ENCODE measurements at places on chromosomes 1 and 21. TPM values are rescaled to one million over a fixed set of nuclear protein-coding genes. Genes with fewer than 3 reads are reported as not detected.

- peak; percentile 81 for DNase-seq
- H3K4me1 ChIP-seq, result no peaks in the 10 kb centered on the region
- no peak overlapping the region for H3K27ac ChIP-seq
These were observed 617.3 kb downstream of the MATN1 start for GRCh38 chr1:30106125-30106524.

Gene PLA2G2F
- 0.13 TPM for polyA plus RNA-seq

Gene S100A2
- 2.1 TPM for polyA plus RNA-seq

DNA sequence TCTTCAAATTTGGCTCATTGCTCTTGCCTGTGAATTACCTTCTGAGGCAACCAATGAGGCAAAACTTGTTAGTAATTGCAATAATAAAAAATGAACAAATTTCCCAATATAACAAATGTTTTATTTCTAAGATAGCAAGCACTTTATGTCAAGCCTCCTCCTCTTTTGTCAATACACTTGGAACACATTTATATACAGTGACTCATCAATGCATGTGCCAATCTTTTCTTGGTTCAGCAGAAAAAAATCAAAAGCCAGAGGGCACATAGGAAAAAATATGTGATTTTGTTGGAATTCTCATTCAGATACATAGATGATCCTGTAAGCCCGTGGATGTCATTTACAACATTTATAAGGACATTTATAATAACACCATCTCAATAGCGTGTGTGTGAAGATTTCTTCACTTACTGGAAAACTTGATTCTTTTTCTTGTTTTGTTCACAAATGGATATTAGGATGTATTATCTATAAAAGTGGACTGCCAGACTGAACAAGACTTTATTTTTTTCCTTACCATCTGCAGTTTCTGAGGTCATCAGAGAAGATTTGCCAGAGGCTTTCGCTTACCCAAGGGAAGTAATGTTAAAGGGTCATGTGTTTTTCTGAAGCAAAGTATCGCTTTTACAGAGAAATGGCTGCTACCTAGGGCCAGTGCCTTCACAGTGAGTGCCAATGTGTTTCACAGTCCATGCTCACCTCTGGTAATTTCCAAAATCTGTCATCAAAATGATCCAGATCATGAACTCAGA is 645.7 kb upstream of the PTBP2 start:
- H3K4me1 ChIP-seq, result no peaks in the 10 kb centered on the region
- H3K27me3 ChIP-seq, result no peaks in the 10 kb centered on the region
- H3K4me3 ChIP-seq, result no peak overlapping the region
- no peak overlapping the region for H3K27ac ChIP-seq
- no peaks in the 10 kb centered on the region for H3K36me3 ChIP-seq

GRCh38 chr1:70355920-70356319 is 1.4 kb upstream of the ANKRD13C start:
- no peaks in the 10 kb centered on the region for H3K36me3 ChIP-seq
- no peak overlapping the region for H3K27ac ChIP-seq
- no peaks in the 10 kb centered on the region for H3K4me1 ChIP-seq
- H3K27me3 ChIP-seq, result no peaks in the 10 kb centered on the region
- H3K4me3 ChIP-seq, result no peak overlapping the region

- H3K36me3 ChIP-seq, result no peaks in the 10 kb centered on the region
- DNase-seq, result no peak
- no peaks in the 10 kb centered on the region for H3K27me3 ChIP-seq
These were observed 81.5 kb upstream of the LRIF1 start for GRCh38 chr1:111045033-111045722.

GRCh38 chr1:67191668-67192520 is 25.6 kb downstream of the IL23R start:
- DNase-seq, result no peak
- no peaks in the 10 kb centered on the region for H3K4me1 ChIP-seq
- H3K27ac ChIP-seq, result no peak overlapping the region
- H3K27me3 ChIP-seq, result no peaks in the 10 kb centered on the region

DNA sequence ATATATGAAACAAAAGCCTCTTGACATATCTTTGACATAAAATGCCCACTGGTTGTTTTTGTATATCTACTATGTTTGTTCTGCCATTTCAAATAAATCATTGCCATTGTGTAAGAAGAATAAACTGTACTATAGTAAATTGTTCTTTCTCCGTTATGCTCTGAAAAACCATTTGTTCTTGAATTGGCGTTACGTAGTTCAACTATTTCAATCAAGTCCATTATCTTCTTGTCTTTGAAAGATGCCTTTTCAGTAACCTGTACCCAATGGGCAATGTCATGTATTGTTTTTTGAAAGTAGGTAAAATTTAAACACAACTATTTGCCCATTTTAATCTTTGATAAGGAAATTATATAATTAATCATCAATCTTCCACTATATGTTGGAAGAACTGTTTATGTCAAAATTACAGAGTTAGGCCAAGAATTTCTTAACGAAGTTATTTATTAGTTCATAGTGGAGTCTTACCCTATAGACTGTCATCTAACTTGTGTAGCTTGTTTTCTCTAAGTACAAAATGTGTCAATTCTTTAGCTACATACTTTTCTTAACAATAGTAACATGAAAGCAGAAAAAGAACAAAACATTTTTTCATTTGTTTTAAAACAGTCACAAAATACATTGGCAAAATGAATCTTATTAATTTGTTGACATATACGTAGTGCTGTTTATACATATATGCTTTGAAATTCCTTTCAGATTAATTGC is 294.8 kb downstream of the PTPRC start:
- H3K36me3 ChIP-seq, result no peaks in the 10 kb centered on the region
- no peaks in the 10 kb centered on the region for H3K27me3 ChIP-seq
- H3K4me3 ChIP-seq, result no peak overlapping the region

- no peak for DNase-seq
- H3K36me3 ChIP-seq, result no peaks in the 10 kb centered on the region
- no peaks in the 10 kb centered on the region for H3K27me3 ChIP-seq
These were observed 126.7 kb downstream of the NR5A2 start for GRCh38 chr1:200154069-200154767.

Gene KCNE1
- polyA plus RNA-seq, result 2.6 TPM

- no peak overlapping the region for H3K4me3 ChIP-seq
- H3K36me3 ChIP-seq, result no peaks in the 10 kb centered on the region
- no peak for DNase-seq
- H3K27me3 ChIP-seq, result no peaks in the 10 kb centered on the region
These were observed 3.8 kb downstream of the MASP2 start for GRCh38 chr1:11042995-11043874.

- DNase-seq, result peak; percentile 68
- no peaks in the 10 kb centered on the region for H3K27me3 ChIP-seq
- H3K27ac ChIP-seq, result peak overlapping the region; percentile 19
- H3K4me1 ChIP-seq, result peaks cover 4% of the 10 kb centered on the region
These were observed 77.8 kb downstream of the MAN1C1 start for GRCh38 chr1:25694167-25695007.

DNA sequence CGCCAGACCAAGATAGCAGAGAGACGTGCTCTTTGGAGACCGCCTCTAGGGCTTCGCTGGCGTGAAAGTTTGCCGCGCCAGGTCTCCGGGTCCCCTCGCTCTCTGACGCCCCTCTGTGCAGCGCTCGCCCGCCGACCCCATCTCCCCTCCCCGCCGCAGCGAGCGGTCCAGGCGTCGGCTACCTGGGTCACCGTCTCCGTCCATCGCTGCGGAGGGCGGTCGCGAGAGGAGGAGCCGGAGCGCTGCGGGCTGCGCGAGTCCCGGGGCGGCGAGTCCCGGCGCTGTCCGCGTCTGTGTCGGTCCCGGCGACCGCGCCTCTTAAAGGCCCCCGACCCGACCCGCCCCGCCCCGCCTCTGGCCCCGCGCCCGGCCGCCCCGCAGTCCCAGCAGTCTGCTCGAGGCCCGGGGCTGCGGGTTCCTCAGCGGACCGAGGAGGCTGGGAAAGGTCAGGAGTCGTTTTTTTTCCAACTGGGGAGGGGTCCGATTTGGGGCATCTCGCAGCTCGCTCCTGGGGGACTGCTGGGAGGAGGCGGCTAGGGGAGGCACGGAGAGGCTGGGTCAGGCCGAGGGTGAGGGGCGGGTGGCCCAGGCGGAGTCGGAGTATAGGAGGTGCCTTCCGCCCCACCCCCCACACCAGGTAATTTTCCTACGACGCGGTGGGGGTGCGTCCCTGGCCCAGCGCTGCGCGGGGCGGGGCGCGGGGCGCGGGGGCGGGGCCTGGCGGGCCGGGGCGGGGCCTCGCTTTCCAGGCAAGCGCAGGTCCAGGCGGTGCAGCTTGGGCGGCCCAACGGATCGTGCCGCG is at the start of the genes FBXO2 and FBXO44:
Gene FBXO2 (minus strand): TSS at position 293 of the 802 bp plus-strand sequence. CDS start 89 bp downstream, at position 204.
Gene FBXO44 (plus strand): TSS at position 741 of the 802 bp plus-strand sequence. CDS start 959 bp downstream, outside the sequence.
- peak; percentile 62 for DNase-seq
- H3K36me3 ChIP-seq, result no peaks in the 10 kb centered on the region
- H3K4me3 ChIP-seq, result peak within 1 kb of the TSS; percentile 58
- no peaks in the 10 kb centered on the region for H3K27me3 ChIP-seq
- no peaks in the 10 kb centered on the region for H3K4me1 ChIP-seq

DNA sequence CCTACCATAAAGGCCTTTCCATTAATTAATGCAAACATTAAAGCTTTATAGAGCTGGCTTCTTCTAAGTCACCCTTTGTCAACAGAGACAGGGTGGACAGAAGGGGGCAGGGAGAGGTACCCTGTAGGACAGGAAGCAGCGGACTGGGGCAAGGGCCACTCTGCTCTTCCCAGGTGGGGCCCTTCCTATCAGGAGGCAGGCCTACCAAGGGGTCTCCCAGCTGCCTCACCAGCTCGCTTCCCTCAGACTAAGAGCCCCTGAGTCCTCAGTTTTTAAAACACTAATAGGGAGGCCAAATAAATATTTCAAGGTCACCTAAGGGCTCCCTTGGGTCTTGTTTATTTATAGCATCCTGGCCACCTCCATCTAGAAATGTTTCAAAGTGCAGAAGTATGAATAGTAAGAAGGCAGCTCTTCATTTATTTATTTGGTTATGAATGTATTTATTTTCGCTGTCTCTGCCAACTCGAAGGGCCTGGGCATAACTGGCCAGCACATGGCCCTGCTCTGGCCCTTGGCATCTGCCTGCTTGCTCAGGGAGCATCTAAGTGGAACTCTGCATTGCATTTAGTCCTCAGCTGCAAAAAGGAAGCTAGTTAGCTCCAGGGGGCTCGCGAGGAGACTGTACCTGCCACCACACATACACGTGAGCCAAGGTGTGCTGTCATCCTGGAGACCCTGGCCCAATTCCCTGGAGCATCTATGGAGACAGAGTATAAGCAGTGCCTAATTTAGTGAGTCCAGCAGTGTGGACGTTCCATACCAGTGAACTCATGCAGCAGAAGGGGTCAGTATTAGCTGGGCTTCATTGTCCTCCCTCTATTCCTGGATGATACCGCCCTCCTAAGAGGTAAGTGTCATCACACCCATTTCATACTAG is 395.1 kb upstream of the VAMP3 start:
- no peaks in the 10 kb centered on the region for H3K27me3 ChIP-seq
- no peaks in the 10 kb centered on the region for H3K4me1 ChIP-seq
- no peaks in the 10 kb centered on the region for H3K36me3 ChIP-seq
- no peak for DNase-seq
- no peak overlapping the region for H3K27ac ChIP-seq
- H3K4me3 ChIP-seq, result no peak overlapping the region

Gene ZMYM4
- 6.6 TPM for polyA plus RNA-seq

Gene PYHIN1
- polyA plus RNA-seq, result not detected

DNA sequence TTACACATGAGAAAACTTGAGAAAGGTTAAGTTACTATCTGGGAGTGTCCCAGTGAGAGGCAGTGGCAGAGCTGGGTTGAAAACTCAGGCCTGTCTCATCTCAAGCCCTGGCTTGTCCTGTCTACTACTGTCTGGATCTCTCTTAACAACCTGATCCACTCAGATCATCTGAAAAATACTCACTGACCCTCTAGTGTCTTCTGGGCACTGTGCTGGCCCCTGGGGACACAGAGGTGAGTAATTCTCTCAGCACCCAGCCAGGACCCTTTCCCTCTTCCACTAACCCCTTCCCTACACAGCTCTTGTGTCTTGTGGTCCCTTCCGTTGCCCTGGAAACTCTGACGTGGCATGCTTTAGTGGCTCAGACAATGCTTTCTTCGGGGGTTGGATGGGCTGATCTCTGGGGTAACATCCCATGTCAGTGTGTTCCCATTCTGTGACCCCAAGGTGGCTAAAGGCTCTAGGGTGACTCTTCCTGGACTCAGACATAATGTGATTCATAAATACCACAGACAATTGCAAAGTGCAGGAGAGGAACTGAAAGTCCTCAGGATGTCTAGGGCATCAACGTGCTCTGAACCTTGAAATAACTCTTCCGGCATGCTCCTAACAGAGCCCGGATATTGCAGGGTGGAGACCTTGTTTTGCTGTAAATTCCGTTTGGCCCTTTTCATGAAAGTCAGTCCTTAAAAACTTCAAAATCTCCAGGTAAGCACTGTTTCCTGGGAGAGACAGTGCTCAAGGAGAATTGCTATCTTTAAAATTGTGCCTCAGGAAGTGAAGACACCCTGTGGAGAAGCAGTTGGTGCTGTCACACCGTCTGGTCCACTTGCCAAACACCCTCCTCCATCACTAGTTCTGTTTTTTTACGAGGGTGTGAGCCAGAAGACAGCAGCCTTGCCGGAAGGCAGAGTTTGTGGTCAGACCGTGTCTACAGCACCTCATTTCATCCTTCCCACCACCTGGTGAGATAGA is 4.0 kb downstream of the SHISAL2A start:
- DNase-seq, result no peak
- H3K27ac ChIP-seq, result no peak overlapping the region
- H3K27me3 ChIP-seq, result no peaks in the 10 kb centered on the region
- H3K36me3 ChIP-seq, result no peaks in the 10 kb centered on the region

Gene TNFAIP8L2
- 4.1 TPM for polyA plus RNA-seq

- H3K4me3 ChIP-seq, result no peak overlapping the region
- no peaks in the 10 kb centered on the region for H3K27me3 ChIP-seq
- H3K36me3 ChIP-seq, result no peaks in the 10 kb centered on the region
These were observed 3.2 kb upstream of the NADK start for GRCh38 chr1:1781526-1781903.

Gene COL9A2
- 10.1 TPM for polyA plus RNA-seq

DNA sequence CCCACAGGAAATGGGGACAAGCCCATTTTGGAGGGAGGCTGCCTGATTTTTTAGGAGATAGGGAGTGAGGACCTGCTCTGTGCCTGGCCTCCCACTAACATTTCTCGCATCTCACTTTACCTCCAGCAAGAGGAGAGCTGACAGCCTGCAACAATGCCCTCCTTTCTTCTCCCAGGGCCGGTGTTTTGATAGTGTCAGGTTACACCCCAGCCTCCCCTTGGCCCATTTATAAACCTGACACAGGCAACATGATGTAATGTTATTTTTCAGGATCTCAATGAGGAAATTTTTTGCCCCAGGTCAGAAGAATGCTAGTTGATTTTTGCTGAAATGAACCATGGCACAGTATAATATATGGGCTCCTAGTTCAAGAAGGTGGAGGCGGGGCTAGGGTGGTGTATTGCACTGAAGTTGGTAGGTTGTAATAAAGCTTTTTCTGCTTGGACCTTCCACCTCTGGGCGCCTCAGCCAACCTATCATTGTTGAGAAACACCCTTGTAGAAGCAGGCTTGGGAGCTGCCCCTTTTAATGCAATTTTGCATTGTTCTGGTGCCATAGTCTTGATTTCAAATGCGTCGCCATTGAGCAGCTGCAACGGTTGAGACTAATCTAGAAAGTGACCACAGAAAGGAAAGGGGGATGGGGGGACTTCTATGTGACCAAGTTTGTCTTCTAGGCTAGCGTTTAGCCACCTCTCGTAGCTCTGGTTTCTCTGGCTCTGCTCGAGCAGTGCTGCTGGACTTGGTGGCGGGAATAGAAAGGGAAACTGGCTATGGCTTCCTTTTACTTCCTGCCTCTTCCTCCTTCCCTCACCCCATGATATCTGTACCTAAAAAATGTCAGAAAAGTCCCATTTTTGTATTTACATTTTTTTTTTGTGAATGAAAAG is 53.0 kb downstream of the PBX1 start:
- no peaks in the 10 kb centered on the region for H3K36me3 ChIP-seq
- H3K4me3 ChIP-seq, result no peak overlapping the region
- H3K4me1 ChIP-seq, result peaks cover 4% of the 10 kb centered on the region

Data from aorta (tissue), 5 donors.